Hepatocyte (in vitro differentiated cells): ENCODE measurements at places on chromosomes 2 and 18. TPM values are rescaled to one million over a fixed set of nuclear protein-coding genes. Genes with fewer than 3 reads are reported as not detected.

DNA sequence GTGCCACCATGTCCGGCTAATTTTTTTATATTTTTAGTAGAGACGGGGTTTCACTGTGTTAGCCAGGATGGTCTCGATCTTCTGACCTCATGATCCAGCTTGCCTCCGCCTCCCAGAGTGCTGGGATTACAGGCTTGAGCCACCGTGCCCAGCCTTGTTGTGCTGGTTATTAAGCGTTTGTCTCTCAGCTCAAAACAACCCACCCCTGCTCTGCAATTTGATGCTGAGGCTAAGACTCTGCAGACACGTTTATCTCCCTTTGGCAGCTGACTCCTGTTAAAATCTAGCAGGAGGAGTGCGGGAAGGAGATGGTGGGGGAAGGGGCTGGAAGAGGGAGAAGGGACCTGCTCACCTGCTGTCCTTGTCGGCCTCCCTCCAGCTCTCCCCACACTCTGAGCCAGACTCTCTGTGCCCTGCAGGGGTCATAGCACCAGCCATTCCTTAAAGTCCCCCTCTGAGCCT lies 29.9 kb upstream of the IMPA2 start:
- peak; percentile 30 for DNase-seq

The GPR39 gene
- polyA plus RNA-seq = 8.2 and 11.1 TPM in 2 replicates

GRCh38 chr2:86518481-86518880 lies 44.8 kb downstream of the CHMP3 start:
- DNase-seq = peak; percentile 8

The R3HDM1 gene
- 9.1 and 10.6 TPM in 2 replicates for polyA plus RNA-seq

- no peak for DNase-seq
These were observed 10.9 kb upstream of the HS6ST1 start for GRCh38 chr2:128329607-128330006.

GRCh38 chr2:37652199-37652640 lies 19.2 kb downstream of the CDC42EP3 start:
- DNase-seq = no peak

DNA sequence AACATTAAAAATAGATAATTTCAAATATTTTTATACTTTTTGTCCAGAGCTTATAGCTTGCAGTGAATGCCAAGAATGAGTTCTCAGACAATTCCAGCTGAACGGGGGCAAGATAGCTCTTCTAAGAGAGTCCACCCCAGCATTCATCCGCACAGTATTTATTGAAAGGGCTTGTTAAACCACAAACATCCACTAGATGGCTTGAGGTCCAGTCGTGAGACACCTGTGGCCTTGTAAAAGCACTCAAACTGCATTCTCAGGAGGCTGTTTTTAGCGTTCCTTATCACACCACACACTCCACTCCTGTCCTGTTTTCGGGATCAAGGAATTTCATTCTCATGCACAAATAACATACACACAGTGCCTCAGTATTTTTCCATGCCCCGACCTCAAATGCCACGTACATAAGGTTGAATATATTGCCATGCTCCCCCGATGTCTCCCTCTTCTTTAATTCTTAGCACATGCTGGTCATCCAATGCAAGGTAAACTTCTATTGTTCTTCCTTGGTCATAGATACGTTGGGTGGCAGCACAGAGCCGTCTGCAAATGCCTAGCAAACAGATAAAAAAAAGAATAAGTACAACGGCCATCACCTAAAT lies 47.4 kb downstream of the DNAJC10 start:
- DNase-seq = peak; percentile 68

The SPP2 gene
- 26.1 and 71.4 TPM in 2 replicates for polyA plus RNA-seq

The ADAM17 gene
- polyA plus RNA-seq = 20.5 and 22.0 TPM in 2 replicates

DNA sequence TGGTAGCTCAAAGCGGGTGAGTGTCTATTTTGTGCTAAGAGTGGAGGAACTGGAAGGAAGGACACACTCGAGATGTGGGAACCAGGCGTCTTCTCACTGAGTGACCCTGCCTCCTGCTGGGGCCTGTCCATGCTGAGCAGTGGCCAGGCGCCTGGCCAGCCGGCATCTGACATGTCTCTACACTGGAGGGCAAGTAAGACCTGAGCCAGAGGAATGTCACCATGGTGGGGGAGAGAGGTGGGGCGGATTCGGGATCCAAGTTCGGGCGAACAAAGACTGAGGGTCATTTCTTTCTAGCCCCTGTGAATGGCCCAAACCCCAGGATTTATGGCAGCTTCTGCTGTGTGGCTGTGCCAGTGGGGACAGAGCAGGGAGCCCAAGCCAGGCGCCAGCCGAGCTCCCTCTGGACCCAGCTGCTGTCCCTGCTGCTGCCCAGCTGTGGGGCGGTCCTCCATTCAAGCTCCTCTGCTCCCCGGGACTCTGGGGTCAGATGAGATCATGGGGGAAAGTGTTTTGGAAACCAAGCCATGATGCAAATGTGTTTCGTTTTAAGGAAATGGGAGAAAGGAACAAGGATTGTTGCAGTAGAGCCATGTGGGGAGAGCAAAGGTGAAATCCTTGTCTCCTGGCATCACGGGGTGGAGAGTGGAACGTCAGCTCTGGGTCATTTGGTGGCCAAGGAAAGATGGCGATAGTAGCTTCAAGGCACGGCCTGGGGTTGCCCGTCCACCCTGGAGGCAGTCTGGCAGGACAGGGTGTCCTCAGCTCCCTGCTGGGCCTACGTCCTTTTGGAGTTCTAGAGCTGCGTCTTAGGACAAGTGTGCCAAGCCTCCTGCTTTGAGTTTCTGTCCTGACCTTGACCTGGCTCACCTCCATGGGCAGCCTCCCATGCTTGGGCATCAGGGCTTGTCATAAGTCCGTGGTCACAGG lies 8.1 kb downstream of the ACKR3 start:
- no peak for DNase-seq

- DNase-seq = peak; percentile 28
These were observed 411.6 kb upstream of the NRP2 start for GRCh38 chr2:205270689-205271088.

- DNase-seq = no peak
These were observed 127.0 kb downstream of the PLEKHM3 start for GRCh38 chr2:207898354-207898695.

DNA sequence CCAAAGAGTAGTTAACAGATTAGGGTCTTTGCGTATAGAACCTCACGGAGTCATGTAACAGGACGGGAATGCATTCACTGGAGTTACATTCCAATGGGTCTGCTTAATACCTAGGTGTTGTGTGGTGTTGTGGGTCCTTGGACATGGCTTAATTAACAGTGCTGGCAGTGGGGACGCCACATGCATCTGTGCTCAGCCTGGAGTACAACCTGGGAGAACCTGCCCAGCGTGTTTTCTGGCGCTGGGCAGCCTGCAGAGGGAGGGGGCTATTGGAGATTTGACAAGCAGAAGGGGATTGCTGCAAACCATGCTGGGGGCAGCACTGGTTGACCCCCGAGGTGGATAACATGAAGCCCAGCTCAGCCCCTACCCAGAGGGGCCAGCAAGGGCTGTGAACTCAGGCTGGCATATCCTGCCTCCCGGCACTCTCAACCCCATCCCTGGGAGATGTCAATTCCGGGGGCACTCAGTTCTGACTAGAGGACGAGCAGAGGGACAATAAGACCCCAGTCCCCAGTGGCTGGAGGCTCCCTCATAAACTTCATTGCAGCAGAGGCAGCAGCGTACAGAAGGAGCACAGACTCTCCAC lies 29.3 kb upstream of the COPS8 start:
- no peak for DNase-seq

DNA sequence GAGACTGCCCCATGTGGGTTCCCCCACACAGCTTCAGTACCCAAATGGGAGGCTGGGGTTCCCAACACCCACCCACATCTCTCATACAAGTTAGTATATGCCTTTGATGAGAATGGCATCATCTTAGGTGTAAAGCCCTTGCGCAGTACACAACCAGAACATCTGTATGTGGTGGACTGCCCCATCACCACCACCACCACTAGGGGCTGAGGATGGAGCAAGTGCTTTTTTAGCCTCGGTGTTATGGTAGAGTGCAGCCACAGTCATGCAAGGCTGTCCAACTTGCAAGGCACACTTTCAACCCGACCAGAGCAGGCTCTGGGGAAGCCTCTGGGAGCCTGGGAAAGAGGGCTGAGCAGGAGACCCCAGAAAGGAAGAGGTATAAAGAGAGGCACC lies 241.2 kb downstream of the TFCP2L1 start:
- DNase-seq = no peak

The ALLC gene
- not detected in 2 replicates for polyA plus RNA-seq

DNA sequence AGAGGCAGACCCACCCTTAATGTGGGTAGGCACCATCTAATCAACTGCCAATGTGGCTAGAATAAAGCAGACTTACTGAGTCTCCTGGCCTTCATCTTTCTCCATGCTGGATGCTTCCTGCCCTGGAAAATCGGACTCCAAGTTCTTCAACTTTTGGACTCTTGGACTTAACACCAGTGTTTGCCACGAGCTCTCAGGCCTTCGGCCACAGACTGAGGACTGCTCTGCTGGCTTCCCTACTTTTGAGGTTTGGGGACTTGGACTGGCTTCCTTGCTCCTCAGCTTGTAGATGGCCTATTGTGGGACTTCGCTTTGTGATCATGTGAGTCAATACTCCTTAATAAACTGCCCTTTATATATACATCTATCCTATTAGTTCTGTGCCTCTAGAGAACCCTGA lies 21.9 kb downstream of the ST8SIA5 start:
- DNase-seq = no peak
